Epithelial cell of alveolus of lung (primary cell): ENCODE measurements at places on chromosomes 1 and 21. TPM values are rescaled to one million over a fixed set of nuclear protein-coding genes. Genes with fewer than 3 reads are reported as not detected.

SLC66A1 gene
- 16.6 and 21.3 TPM in 2 replicates for total RNA-seq

DDI2 gene
- total RNA-seq, result 8.3 and 8.4 TPM in 2 replicates

OLIG2 gene
- not detected in 2 replicates for total RNA-seq

LIPI gene
- total RNA-seq, result not detected in 2 replicates

C1orf185 gene
- total RNA-seq, result not detected in 2 replicates

CELA3B gene
- not detected in 2 replicates for total RNA-seq

CLCC1 gene
- 15.5 and 16.3 TPM in 2 replicates for total RNA-seq

TRAF3IP3 gene
- total RNA-seq, result 0.26 TPM in 1 of 2 replicates, not detected in the other

TTC24 gene
- total RNA-seq, result not detected in 2 replicates

ST6GALNAC3 gene
- 4.7 and 7.4 TPM in 2 replicates for total RNA-seq

HENMT1 gene
- total RNA-seq, result 0.64 and 3.7 TPM in 2 replicates

CFAP410 gene
- total RNA-seq, result 11.5 and 13.5 TPM in 2 replicates

NMNAT2 gene
- total RNA-seq, result under 0.01 and 0.26 TPM in 2 replicates

RUNX1 gene
- total RNA-seq, result 23.8 and 25.7 TPM in 2 replicates

RGS8 gene
- not detected in 2 replicates for total RNA-seq

OR4F29 gene
- total RNA-seq, result not detected in 2 replicates

NGF gene
- total RNA-seq, result 1.2 TPM in 1 of 2 replicates, not detected in the other

KRTAP7-1 gene
- total RNA-seq, result not detected in 2 replicates

KDM1A gene
- total RNA-seq, result 98.8 and 107 TPM in 2 replicates

OR2M3 gene
- total RNA-seq, result not detected in 2 replicates

CDC42BPA gene
- total RNA-seq, result 15.6 and 21.7 TPM in 2 replicates

EXO1 gene
- 5.6 and 8.7 TPM in 2 replicates for total RNA-seq

BLACAT1 gene
- under 0.01 TPM in 1 of 2 replicates, not detected in the other for total RNA-seq

GBP5 gene
- total RNA-seq, result not detected in 2 replicates

CLCA4 gene
- not detected in 2 replicates for total RNA-seq

LCE2B gene
- not detected in 2 replicates for total RNA-seq

MYOM3 gene
- 0.08 and 0.13 TPM in 2 replicates for total RNA-seq

NBPF1 gene
- 4.9 and 14.1 TPM in 2 replicates for total RNA-seq
